H9 (cell line): ENCODE measurements at places on chromosomes 13 and 19. TPM values are rescaled to one million over a fixed set of nuclear protein-coding genes. Genes with fewer than 3 reads are reported as not detected.

KLK15 gene
- not detected in 2 replicates for total RNA-seq

BST2 gene
- 60.7 and 63.3 TPM in 2 replicates for total RNA-seq

PALM3 gene
- 11.5 and 13.5 TPM in 2 replicates for total RNA-seq

NLRP7 gene
- total RNA-seq, result 1.1 TPM in 2 replicates

CCDC70 gene
- total RNA-seq, result not detected in 2 replicates

ZNF556 gene
- total RNA-seq, result not detected in 2 replicates

RDH8 gene
- 0.13 TPM in 1 of 2 replicates, not detected in the other for total RNA-seq

GDF15 gene
- 5.7 and 7.0 TPM in 2 replicates for total RNA-seq

ISYNA1 gene
- total RNA-seq, result 241 and 255 TPM in 2 replicates

CBARP gene
- 25.6 and 28.4 TPM in 2 replicates for total RNA-seq

C19orf38 gene
- 0.20 TPM in 1 of 2 replicates, not detected in the other for total RNA-seq

JSRP1 gene
- total RNA-seq, result 0.90 and 1.1 TPM in 2 replicates

CPB2 gene
- total RNA-seq, result not detected in 2 replicates

ZNF99 gene
- not detected in 2 replicates for total RNA-seq

ZNF709 gene
- 2.1 and 3.8 TPM in 2 replicates for total RNA-seq

ZFP82 gene
- total RNA-seq, result 18.7 and 20.1 TPM in 2 replicates
